ENCODE measurements at places on chromosomes 1 and 21. TPM values are rescaled to one million over a fixed set of nuclear protein-coding genes. Genes with fewer than 3 reads are reported as not detected.

Gene GBP1
- 86.6 TPM for total RNA-seq

Gene ACKR1
- 478 TPM for total RNA-seq

Gene GBP7
- not detected for total RNA-seq

Gene HES3
- not detected for total RNA-seq

Gene C1orf74
- 0.88 TPM for total RNA-seq

Gene OR2W3
- not detected for total RNA-seq

Gene RUSC1
- 45.5 TPM for total RNA-seq

Gene SLC9C2
- not detected for total RNA-seq

Gene PLA2G2F
- total RNA-seq = not detected

Gene SPRR2D
- not detected for total RNA-seq

GRCh38 chr1:180926164-180926981, 13.7 kb downstream of the KIAA1614 start:
- DNase-seq = peak; percentile 53

GRCh38 chr1:11294951-11295350, 22.0 kb downstream of the UBIAD1 start:
- no peak for DNase-seq

- no peak for DNase-seq
These were observed 18.1 kb upstream of the SHE start for GRCh38 chr1:154520333-154520732.

DNA sequence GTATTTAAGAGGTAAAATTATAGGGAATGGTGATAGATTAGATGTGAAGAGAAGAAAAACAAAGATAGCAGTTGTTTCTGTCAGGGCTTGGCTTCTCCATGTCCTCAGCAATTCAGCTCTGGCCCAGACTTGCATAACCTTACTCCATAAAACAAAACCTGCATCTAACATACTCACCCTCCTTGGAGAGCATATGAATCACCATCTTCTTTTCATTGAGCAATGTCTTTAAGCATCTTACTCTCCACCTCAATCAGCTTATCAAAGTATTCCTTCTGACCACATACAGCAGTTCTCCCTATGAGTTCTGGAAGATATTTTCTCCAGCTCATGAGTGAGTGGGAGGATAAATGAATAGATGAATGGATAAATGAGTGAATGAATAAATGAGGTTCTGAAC, 49.0 kb downstream of the RAB3B start:
- DNase-seq = no peak

GRCh38 chr1:170660281-170660713, 3.6 kb upstream of the PRRX1 start:
- DNase-seq = no peak

- no peak for DNase-seq
These were observed 130.5 kb downstream of the RHOU start for GRCh38 chr1:228865627-228866330.

DNA sequence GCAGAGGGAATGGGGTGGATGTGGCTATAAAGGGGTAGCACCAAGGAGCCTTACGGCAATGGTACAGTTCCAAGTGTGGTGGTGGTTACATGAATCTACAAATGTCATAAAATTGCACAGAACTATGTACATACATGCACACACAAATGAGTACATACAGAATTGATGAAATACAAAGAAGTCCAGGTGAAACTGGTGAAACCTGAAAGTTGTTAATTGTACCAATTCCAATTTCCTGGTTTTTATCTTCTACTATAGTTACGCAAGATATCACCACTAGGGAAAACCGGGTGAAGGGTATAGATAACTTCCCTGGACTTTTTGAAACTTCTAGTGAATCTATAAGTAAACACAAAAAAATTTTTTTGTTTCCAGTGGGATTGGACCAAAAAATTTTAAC, 18.9 kb downstream of the HSF2BP start:
- no peak for DNase-seq

DNA sequence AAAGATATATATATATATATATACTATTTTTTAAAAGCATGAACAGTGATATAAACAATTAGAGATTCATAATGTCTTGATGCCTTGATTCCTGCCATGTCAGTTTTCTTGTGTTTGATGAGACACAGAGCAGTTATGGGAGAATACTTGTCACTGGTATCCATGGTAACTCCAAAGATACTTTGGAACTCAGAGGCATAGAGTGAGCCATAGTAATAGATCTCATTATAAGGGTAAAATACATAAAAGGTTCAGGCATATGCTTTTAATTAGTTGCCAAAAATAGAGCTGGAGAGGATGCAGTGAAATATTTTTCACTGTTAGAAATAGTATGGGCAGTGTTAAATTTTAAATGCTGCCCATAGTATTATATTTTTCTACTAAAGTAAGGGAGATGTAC, 134.1 kb downstream of the SYT14 start:
- DNase-seq = no peak

- DNase-seq = no peak
These were observed 39.5 kb downstream of the BCL9 start for GRCh38 chr1:147580609-147581385.

GRCh38 chr1:3702990-3703728, 49.1 kb upstream of the CCDC27 start:
- DNase-seq = no peak

DNA sequence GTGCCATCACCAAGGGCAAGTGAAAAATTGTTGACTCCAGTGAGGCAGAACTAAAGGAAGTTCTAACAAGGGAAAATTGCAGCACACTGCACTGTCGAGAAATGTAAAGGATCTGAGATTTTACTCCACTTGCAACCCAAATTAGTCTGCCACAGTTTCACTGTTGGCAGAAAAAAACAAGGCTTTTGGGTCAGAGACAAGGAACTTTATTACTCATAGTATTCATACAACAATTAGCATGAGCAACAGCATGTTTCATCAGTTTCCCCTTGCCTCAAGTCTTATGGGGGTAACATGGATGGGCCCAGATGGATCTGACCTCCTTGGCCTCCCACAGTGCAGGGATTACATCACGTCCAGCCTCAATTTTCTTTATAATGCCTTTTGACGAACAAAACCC, 125.3 kb downstream of the LTN1 start:
- DNase-seq = no peak

DNA sequence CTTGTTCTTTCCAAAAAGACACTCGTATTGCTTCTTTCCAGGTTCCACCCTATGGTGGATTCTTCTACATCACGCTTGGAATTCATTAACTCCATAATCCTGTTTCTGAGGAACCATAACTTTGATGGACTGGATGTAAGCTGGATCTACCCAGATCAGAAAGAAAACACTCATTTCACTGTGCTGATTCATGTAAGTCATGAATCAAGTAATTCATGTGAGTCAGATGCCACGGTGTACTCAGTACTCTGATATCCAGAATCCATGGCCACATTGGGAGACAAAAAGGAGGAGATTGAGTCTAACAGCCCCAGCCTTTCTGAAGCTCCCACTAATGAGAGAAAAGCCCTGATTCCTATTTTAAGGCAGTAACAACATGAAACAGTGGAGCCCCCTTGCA, 7.4 kb downstream of the CHI3L2 start:
- DNase-seq = no peak

DNA sequence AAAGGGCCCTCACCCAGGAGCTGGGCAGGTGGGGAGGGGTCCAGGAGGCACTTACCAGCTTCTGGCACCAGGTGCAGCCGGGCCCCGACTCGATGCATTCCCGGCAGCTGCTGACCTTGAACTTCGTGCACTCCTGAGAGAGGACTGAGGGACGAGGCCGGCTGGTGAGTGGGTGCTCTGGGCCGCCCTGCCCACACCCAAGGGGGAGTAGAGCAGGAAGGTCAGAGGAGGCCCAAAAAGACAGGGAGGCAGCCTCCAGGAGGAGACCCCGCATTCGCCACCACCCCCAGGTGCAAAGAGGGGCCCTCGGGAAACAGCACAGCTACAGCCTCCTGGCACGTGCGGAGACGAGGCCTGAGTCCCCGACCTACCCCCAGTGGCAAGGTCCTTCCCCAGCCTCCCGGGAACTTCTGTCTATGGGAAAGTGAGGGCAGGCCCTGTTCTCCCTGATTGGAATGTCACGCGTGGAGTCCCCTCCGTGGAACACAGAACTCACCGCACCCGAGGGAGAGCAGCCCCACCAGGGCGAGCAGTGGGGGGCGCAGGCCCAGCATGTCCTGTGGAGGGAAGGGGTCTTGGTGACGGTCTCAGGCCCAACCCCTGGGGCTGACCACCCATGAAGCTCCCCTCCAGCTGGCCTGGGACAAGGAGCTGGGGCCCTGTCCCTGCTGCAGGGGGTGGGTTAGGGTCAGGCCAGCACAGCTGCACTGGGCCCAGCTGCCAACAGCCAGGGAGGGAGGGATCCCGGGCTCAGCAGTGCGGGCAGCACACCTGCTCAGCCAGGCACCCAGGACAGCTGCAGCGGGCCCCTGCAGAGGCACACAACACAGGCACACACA, 10.3 kb downstream of the ITGB2 start:
- no peak for DNase-seq

DNA sequence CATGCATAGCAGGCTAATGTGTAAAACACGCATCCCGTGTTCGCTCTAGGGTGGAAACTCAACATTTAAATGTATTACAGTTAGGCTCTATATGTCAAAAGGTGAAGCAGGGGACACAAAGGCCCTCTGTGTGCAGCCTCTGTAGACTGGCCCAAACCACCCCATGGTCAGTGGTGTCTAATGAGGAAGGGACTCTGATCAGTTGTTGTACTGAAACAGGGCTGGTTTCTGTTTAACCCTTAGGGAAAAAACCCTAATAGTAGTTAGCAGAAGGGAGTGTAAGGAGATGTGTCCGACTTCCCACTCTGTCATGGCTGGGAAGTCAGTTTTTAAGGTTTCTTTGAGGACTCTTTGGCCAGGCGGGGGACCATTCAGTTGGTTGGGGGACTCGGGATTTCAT, 21.5 kb upstream of the CD2 start:
- DNase-seq = no peak

DNA sequence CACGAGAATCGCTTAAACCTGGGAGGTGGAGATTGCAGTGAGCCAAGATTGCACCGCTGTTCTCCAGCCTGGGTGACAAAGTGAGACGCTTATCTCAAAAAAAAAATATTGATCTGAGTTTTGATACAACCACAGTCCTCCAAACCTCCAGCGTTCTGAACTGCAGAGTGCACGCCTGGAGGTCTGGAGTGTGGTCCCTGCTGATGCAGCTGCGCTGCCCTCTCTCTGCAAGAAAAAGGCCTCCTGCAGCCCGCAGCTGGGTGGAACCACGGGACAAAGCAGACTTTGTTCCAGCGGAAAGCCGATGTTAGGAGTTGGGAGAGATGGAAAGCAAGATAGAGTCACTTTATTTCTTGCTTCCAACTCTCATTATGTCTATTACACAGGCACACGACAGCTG, 144.9 kb upstream of the SOD1 start:
- no peak for DNase-seq

- peak; percentile 27 for DNase-seq
These were observed 16.1 kb downstream of the TNFRSF8 start for GRCh38 chr1:12078938-12079861.

DNA sequence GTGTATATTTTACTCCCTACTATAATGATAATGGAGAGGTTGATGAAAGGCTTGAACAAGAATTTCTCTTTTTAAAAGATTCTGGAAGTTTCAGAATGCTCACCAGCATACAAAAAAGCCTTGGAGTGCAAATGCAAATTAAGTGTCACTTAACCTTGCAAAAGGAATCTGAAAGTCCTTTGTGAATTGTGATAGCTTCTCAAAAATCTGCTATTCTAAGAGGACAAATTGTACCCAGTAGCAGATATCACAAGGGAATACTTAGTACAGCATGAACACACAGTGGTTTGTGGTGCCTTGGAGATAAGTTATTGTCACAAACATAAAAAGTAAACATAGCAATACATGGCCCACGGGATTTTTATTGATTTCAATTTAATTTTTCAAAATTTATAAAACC, 1208.3 kb upstream of the B3GALT2 start:
- no peak for DNase-seq

- DNase-seq = no peak
These were observed 191.2 kb upstream of the GREM2 start for GRCh38 chr1:240803151-240803550.

GRCh38 chr1:76068542-76068941, 6.0 kb upstream of the ST6GALNAC3 start:
- DNase-seq = no peak

DNA sequence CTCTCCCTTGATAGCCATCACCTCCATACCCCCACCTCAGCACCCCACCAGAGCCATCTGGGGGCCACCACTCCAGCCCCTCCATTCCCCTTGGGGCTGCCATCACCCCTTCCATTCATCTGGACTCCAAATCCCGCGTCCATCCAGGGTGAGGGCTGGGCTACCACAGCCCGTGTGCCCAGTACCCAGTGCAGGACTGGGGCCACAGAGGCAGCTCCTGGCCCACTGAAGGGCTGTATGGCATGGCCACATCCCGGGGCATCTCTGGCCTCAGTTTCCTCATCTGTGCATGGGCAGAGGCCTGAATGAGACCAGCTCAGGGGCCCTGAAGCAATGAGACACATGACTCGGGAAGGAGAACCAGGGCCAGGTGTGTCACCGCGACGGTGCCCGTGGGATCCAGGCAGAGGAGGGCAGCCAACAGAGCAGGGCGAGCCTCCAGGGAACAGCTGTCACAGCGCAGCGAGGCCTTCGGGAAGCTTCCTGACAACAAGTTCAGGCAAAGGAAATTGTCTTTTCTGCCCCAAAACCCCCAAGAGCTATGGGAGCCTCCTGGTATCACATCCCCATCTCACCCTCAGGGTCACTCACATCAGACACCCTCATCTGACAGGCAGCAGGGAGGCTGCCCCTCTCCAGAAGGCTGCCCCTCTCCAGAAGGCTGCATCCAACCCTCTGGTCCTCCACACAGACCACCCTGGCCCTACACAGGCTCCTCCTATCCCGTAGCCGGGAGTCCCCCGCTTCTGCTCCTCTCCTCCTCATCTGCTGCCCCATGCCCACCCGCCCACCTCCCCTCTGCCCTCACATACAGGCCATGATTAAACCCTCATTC, 76.3 kb downstream of the MEGF6 start:
- no peak for DNase-seq

DNA sequence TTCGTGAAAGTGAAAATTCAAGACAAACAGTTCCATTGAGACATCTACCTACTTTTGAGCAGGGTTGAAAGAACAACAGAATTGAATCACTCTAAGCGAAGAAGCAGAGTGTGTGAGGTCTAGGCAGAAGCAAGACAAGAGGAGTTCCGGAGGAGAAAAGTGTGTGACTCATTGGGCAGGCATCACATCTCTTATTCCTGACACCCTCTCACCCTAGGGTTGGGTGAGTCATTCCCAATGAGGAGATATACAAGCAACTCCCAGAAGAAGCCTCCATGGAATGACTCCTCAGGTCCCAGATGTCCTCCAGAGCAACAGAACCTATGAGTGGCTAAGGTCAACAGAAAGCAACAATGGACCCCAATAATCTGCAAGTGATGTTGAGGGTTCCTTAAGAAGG, 138.1 kb downstream of the TPR start:
- no peak for DNase-seq

GRCh38 chr1:66503841-66504470, 30.0 kb upstream of the SGIP1 start:
- DNase-seq = peak; percentile 20

DNA sequence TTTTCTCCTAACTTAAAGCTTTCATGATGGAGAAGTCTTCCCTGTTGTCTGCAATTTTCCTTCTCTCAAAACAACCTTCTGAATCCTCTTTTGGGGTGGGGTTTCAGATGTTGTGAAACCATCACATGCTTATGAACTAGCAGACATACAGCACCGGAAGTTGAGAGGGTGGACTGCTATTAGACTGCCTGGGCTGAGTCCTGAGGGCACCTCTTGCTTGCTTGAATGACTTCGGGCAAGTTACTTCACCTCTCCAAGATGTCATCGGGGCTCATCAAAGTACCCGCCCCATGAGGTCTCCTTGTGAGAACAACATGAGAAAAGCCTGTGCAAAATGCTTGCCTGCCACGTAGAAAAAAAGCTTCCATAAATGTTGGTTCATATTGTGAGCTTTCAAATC, 89.6 kb downstream of the CCDC185 start:
- no peak for DNase-seq
